ENCODE measurements at places on chromosomes 11 and 22.

DNA sequence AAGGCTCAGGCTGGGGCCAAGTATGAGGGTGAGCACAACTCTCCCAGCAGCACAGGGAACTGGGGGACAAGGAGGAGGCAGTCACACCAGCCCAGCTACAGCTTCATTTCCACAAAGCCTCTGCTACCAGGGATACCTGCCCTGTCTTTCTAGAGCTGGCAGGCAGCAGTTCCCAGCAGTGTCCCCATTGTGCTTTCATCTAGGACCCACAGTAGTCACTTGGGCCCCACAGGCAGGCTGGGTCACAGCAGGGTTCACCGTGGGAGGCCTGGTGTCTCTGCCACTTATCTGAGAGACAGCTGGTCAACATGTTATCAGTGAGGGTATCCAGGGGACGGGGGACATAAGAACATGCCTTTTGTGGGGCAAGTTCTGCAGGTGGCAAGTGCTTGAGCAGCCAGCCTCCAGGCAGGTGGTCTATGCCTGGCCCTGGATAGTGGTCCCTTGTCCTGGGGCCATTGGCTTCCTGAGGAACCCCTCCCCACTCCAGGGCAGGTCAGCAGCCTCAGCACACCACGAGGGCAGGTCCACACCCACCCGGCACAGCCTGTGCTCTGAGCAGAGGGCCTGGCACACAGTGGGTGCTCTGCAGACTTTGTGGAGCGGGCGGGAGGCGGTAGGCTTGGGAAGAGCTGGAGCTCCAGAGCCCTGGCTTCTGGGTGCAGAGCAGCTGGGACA, 29.9 kb downstream of the GNAZ start:
- DNase-seq = no peak

GRCh38 chr11:2928605-2929530, at the start of gene PHLDA2:
Gene PHLDA2, minus strand, starts transcription at chr11:2929420. Its CDS starts 56 bp downstream, at chr11:2929364.
- peak; percentile 44 for DNase-seq

- no peak for DNase-seq
Observed at GRCh38 chr22:50044485-50045118, 13.5 kb downstream of the TTLL8 start.

DNA sequence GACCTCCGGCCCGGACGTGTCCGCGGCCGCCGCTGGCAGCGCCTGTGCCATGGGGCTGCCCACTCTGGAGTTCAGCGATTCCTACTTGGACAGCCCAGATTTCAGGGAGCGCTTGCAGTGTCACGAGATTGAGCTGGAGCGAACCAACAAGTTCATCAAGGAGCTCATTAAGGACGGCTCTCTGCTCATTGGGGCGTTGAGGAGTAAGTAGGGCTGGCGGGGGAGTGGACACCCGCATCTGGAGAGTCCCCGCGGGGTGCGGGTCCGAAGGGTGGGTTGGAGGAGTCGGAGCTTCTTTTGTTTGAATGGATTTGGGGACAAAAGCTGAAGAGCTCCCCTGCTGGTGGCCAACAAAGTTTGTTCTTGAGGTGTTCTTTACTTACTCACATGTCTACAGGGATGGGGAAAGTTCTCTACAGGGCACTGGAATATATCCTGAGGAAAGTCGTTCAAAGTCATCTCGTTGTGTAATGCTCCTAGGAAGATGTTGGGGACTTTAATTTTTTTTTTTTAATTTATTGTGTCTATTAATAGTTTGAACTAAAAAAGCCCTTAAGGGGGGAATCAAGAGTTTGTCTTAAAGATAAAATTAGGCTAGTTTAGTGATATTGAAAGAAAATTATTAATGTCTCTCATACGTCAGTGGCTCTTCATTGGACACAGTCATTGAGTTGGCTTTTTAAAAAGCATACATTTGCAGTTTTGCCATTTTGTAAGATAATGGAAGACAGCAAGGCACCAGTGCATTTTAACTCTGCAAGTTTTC, 725 bp downstream of the ARHGAP42 start:
- DNase-seq = peak; percentile 2

- no peak for DNase-seq
Observed at GRCh38 chr11:63574856-63575602, 11.8 kb upstream of the PLAAT2 start.

DNA sequence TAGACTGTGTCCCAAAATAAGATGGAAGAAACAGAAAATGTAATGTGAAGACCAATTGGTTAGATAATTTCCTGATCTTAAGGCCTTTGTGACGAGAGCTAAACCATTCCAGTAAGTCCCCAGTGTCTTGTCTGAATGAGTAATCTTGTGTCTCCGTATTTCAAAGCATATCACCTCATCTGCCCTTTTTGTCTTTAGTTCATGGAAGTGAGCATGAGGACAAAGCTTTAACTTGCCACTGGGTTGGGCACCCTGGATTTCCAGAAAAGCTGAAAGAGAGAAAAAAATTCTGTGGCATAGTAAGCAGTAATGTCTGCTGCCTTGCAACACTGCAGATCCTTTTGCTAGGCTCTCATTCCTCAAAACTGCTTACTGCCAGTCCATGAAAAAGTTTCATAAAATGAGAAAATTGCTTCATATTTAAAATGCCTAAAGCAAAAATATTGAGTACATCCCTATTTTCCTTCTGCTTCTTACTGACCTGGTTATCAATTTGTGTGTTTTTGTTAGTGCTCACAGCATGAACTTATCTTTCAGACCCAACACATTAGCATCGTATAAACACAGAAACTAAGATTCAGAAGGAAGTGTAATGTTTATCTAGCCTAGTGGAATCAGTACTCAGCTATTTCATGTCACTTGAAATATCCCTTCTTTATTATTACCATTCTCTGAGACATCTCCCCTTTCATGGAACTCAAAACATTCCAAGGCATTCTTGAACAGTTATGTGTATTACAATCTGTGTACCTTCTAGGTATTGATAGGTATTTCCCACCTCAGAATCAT, 5.3 kb downstream of the CASP12 start:
- no peak for DNase-seq

GRCh38 chr22:36343720-36344105, 44.1 kb downstream of the MYH9 start:
- no peak for DNase-seq

DNA sequence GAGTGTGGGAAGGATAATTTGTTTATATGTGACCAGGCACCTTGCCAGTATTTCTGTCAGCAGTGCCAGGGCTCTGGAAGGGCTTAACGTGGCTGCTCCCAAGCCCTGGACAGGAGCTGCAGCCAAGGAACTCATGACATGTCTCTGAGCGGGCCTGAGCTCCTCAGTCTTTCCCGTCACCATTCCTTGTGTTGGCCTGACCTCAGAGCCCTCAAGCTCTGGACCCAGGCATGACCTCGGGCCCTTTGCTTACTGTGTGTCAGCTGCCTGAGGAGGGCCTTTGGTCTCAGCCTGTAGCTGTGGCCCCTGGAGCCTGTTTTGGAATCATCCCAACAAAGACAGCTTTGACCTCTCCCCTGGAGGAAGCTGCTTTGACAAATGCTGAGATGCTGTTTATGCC, 264.1 kb upstream of the PLET1 start:
- no peak for DNase-seq

GRCh38 chr11:5123802-5124521, 14.2 kb downstream of the OR52A5 start:
- DNase-seq = peak; percentile 37

DNA sequence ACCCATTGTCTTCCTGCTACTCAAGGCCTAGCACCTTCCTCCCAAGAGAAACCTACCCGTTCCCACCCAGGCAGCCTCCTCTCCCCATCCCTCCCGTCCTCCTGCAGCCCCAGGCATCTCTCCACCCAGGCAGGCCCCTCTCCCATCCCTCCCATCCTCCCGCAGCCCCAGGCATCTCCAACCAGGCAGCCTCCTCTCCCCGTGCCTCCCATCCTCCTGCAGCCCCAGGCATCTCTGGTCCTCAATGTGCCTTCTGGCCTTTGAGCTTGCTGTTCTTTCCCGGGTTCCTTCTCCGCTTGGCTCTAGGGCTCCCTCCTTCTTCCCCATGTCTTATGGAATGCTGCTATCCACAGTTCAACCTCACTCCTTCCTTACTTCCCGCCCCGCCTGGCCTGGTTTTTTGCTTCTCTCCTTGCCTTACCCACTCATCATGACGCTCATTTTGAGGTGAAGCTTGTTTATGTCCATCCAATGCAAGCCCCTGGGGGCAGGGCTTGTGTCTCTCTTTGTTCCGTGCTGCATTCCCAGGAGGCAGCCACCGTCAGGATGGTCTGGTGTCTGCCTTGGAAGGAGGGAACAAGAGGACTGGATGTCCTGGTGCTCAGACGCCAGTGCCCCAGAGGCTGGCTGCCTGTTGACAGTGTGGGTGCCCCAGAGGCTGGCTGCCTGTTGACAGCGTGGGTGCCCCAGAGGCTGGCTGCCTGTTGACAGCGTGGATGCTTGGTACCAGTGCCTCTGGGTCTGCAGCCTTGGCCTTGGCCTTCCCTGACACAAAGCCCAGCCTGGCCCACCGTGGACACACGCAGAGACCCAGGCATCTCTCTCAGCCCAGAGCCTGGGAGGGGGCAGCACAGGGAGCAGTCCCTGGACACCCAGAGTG, 815.7 kb downstream of the BRD1 start:
- no peak for DNase-seq

DNA sequence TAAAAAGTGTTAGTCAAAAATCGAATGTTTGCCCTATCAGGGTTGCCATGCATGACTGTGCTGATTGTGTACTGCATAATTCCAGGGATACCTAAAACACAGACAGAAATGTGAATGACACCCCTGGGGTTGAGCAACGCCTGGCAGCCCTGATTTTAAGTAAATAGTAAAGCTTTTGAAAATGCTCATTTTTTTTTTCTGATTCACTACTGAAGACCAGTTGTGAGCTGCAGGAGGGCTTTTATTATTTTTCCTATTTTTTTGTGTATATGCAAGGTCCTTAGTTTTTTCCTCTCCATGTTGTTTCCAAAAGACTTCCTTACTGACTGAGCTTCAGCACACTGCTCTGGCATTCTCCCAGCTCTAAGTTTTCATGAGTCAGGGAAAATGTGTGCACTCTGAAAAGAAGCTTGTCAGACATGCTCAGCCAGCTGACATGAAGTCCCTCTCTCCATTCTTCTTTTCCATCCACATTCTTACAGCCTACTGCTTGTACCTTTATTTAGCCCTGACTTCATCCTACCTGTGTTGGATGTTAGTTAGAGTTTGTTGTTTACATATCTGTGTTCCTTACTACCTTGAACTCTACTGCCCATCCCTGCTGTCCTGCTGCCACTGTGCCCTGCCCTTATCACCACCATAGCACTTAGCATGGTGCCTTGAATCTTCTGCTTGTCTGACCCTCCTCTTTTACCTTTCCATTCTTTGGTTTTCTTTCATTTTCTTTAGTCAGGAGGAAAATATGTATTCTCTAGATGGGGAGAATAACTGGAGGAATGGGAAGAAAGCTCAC, 79.5 kb downstream of the HORMAD2 start:
- no peak for DNase-seq

DNA sequence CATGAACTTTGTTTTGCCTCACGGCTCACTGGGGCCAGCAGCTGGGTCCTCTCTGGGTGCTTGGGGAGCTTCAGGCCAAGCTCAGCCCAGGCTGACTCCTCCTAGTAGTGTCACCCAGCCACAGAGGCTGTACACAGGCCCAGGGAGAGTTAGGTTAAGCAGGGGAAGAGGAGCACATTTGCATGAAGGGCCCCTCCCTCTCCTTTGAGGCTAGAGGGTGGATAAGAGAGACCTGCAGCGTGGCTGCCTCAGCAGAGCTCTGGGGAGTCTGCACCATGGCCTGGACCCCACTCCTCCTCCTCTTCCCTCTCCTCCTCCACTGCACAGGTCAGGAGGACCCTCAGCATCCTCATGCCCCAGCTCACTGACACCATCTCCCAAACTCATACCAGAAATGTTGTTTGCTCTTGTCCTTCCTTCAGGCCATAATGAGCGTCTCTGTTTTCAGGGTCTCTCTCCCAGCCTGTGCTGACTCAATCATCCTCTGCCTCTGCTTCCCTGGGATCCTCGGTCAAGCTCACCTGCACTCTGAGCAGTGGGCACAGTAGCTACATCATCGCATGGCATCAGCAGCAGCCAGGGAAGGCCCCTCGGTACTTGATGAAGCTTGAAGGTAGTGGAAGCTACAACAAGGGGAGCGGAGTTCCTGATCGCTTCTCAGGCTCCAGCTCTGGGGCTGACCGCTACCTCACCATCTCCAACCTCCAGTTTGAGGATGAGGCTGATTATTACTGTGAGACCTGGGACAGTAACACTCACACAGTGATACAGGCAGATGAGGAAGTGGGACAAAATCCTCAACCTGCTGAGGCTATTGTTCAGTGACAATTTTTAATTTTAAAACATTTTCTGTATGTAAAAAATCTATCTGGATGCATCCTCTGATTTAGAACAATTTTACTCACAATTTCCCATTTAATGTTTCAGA, 82.4 kb upstream of the VPREB1 start:
- no peak for DNase-seq

DNA sequence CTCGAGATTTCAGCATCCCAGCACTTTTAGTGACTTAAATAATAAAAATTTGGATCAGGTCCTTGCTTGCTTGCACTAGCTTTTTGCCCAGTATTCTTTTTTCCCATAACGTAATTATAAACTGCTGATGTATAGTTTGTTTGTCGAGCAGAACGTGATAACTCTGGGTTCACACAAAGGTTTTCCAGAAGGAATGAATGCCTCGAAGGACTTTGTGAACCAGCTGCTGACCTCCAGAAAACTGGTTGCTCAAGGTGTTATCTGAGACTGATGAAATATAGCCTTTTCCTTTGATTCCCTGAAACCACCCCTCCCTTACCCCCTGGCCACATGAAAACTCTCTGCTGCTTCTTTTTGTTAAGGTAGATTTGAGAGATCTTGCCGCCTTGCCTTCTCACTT, 229.1 kb upstream of the CARD18 start:
- no peak for DNase-seq

DNA sequence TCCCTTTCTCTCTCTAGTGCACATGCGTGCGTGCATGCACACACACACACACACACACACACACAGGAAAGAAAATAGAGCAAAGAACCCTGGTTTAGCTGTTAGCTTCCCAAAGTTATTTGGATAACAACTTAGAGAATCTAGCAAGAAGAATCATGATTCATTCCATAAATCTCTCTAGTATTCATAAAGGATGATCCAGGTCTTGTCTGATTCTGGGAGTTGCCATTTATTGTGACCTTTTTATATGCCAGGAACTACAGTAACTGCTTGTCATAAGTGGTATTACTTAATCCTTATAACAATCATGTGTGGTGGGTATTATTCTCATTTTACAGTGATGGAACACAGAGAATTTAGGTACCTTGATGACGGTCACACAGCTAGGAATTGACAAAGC, 141.5 kb upstream of the MTMR2 start:
- no peak for DNase-seq

GRCh38 chr11:119491753-119492510, 69.0 kb upstream of the THY1 start:
- DNase-seq = no peak

GRCh38 chr22:35555946-35556547, 15.4 kb downstream of the RASD2 start:
- no peak for DNase-seq

- DNase-seq = no peak
Observed at GRCh38 chr11:65903068-65903481, 2.9 kb upstream of the FOSL1 start.

DNA sequence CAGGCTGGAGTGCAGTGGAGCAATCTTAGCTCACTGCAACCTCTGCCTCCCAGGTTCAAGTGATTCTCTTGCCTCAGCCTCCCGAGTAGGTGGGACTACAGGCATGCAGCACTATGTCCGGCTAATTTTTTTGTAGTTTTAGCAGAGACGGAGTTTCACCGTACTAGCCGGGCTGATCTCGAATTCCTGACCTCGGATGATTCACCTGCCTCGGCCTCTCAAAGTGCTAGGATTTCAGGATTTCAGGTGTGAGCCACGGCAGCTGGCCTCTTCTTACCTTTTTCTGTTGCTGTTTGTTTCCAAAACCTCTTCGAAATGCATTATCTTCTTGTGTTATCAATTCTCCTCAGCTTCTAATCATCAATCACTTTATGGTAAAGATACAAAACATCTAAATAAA, 22.1 kb upstream of the TMEM135 start:
- DNase-seq = no peak

- peak; percentile 74 for DNase-seq
Observed at GRCh38 chr11:66371627-66372415, at the start of gene SLC29A2. Gene SLC29A2, minus strand, starts transcription at chr11:66371760. Its CDS starts 169 bp downstream, at chr11:66371591.
